NCI-H187 (cell line): ENCODE measurements at places on chromosomes 3 and 15.

GRCh38 chr3:142945023-142945422 lies 18.5 kb downstream of the PAQR9 start:
- DNase-seq, result no peak

- no peak for DNase-seq
These were observed 63.1 kb downstream of the ITGA11 start for GRCh38 chr15:68368731-68369435.

DNA sequence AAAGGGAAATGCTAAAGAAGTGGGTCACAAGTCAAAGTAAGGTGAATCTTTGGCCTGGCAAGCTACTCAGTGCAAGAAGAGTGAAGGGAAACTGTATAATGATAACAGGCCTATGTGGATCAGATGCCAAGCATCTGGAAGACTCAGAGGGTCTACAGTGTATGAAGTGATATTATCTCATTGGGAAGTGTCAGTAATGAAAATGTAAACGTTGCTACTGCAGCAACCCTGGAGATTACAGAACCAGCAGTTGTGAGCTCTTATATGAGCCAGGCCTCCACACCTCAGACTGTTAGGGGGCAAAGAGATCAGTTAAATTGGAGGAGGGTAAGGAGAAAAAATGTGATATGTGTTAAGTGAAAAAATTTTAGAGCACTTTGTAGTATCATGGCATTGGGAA lies 195.4 kb upstream of the DPH6 start:
- no peak for DNase-seq

GRCh38 chr3:144332868-144333267 lies 361.2 kb downstream of the DIPK2A start:
- no peak for DNase-seq

- DNase-seq, result no peak
These were observed 996 bp upstream of the SLC28A1 start for GRCh38 chr15:84883466-84883865.

DNA sequence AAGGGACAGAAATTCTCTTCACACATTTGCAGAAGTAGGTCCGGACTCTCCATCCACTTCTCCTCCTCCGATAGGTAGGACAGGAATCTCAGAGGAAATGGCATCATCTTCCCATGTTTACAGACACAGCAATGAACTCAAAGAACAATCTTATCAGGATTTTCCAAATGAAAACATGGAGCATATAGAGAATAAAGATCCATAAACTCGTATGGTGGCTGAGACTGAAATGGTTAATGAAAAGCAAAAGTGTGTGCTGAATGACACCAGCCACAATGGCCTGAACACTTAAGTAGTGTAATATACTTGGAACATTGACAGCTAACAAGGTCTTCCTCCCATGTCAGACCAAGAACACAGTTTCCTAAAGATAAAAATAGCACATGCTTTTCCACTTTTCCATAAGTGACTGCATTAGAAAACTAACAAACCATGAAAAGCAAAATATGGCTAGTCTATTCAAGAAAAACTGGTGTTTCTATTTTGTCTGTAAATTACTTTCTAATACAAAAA lies 5.8 kb downstream of the CCRL2 start:
- DNase-seq, result no peak

DNA sequence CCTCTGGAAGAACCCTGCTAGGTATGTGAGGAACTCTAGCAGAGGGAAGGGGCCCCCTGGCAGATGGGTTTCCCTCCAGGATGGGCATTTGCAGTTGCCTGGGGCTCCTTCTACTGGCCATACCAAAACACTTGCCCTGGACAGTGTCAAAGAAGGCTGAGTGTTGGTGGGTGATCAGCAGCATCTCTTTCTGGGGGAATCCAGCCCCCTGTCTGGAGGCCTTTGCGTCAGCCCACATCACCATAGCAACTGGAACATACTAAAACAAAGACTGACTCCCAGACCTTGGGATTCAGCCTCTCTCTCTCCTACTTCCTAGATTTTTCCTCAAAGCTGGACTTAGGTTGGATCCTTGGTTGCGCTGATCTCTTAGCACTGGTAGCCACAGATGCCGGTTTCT lies 8.1 kb downstream of the CEMIP start:
- no peak for DNase-seq

- no peak for DNase-seq
These were observed 38.0 kb downstream of the SMAD3 start for GRCh38 chr15:67103432-67103831.

DNA sequence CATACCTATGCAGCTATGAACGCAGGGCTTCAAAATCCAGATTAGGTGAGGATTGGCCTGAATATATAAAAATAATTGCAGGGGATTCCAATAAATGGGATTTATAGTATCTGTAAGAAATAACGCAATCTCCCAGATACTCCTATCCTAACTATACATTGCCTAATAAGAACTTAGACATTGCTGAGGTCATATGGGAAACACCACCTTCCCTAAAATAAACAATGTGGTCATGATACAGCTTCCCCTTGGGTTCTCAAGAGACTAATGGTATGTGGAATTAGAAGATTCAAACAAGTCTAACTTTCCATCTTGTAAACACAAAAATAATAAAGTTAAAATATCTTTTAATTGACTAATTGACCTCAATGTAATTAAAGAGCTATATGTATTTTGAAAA lies 28.2 kb downstream of the UBE3A start:
- DNase-seq, result no peak

GRCh38 chr3:170487031-170487430 lies 68.4 kb downstream of the CLDN11 start:
- DNase-seq, result no peak

GRCh38 chr3:122021811-122022401 lies at the start of gene ILDR1:
TSS of gene ILDR1 (minus strand) at chr3:122022247. CDS start at chr3:122022077, 170 bp downstream.
- DNase-seq, result peak; percentile 23

DNA sequence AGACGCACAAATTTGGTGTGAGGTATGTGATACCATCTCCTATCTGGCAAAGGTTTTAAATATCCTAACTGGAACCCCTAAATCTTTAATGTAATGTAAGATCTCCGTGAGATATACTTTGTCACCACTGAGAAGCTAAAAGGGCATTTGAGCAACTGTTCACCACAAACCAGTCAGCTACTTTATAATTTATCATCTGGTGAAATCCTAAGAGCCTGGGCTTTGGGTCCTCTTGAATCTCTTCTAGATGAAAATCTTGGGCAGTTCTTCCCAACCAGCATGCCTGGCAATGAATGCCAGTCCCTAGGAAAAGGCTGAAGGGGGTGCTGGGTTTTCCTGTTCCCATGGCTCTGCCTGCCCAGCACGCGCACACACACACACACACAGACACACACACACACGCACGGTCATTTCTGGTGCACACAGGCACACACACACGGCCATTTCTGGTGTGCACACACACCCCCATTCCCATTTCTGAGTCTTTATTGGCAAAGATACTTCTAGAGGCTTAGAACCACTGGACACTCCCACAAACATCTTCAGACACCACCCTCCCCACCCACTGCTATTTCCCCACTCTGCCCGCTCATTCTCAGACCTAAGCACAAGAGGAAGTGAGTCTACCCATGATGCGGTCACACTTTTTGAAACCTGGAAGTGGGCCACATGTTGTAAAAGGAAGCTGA lies 72.6 kb downstream of the MYO1E start:
- no peak for DNase-seq

DNA sequence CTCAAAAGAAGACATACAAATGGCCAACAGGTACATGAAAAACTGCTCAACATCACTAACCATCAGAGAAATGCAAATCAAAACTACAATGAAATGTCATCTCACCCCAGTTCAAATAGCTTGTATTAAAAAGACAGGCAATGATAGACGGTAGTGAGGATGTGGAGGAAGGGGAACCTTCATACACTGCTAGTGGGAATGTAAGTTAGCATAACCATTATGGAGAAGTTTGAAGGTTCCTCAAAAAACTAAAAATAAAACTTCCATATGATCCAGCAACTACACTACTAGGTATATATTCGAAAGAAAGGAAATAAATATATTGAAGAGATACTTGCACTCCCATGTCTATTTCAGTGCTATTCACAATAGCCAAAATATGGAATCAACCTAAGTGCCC lies 62.8 kb upstream of the PPARG start:
- no peak for DNase-seq

DNA sequence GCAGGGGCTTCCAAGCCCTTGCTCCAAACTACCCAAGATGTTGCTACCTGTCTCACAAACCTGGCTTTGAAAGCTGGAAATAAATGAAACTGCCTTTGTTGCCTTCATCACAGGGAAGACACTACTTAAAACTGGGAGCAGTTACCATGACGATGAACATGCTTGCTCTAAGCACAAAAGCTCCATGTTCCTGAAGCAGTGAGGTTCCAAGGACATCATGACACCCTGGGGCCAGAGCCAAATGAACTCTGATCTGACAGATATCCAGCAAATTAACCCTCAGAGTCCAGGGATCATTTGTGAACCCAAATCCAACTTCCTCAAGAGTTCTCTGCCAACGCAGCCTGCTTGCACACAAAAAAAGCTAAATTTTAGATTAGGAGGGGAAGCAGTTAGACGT lies 10.7 kb downstream of the TRAIP start:
- no peak for DNase-seq

GRCh38 chr15:57436166-57436565 lies 59.9 kb downstream of the CGNL1 start:
- DNase-seq, result no peak

- no peak for DNase-seq
These were observed 284.5 kb upstream of the PLSCR5 start for GRCh38 chr3:146889626-146890025.
